ENCODE measurements at places on chromosomes 11 and 22. TPM values are rescaled to one million over a fixed set of nuclear protein-coding genes. Genes with fewer than 3 reads are reported as not detected.

The NXPE2 gene
- not detected for total RNA-seq

The OOSP1 gene
- not detected for total RNA-seq

The CHST1 gene
- total RNA-seq, result 90.7 TPM

The LRFN4 gene
- total RNA-seq, result 34.3 TPM

The GAL3ST1 gene
- total RNA-seq, result not detected

The CPT1B gene
- total RNA-seq, result 2.5 TPM

The NTM gene
- total RNA-seq, result 0.29 TPM

The OR51A4 gene
- total RNA-seq, result not detected

The ACRV1 gene
- total RNA-seq, result not detected

The SCO2 gene
- total RNA-seq, result 2.9 TPM

The OPCML gene
- total RNA-seq, result not detected

The KCNK7 gene
- total RNA-seq, result 0.29 TPM

The HINFP gene
- 24.5 TPM for total RNA-seq

The KCTD14 gene
- 0.48 TPM for total RNA-seq

The OR4C5 gene
- total RNA-seq, result not detected

The OR4D11 gene
- total RNA-seq, result not detected

The SHANK2 gene
- 0.19 TPM for total RNA-seq

The TMEM223 gene
- 14.0 TPM for total RNA-seq

The ABCC8 gene
- not detected for total RNA-seq

The MAPK8IP1 gene
- 6.6 TPM for total RNA-seq

The SMC1B gene
- not detected for total RNA-seq

The MRGPRE gene
- total RNA-seq, result not detected

The GAS2 gene
- total RNA-seq, result 2.3 TPM

The RIMBP3B gene
- not detected for total RNA-seq

The HTR3B gene
- not detected for total RNA-seq

The ALDH3B2 gene
- not detected for total RNA-seq

The FAM111B gene
- total RNA-seq, result 9.1 TPM

The C11orf86 gene
- not detected for total RNA-seq

The ASRGL1 gene
- total RNA-seq, result 16.7 TPM

The PLEKHA7 gene
- 2.1 TPM for total RNA-seq

The CSF2RB gene
- total RNA-seq, result 15.6 TPM

The NARS2 gene
- total RNA-seq, result 10.5 TPM

The HBB gene
- not detected for total RNA-seq

The SLC37A4 gene
- 17.7 TPM for total RNA-seq

The NXPE4 gene
- total RNA-seq, result not detected

The RASGRP2 gene
- 1.1 TPM for total RNA-seq

The SLC22A9 gene
- total RNA-seq, result not detected
